NCI-H524 treated with DMSO at 0.1 percent for 48 hours (cell line): ENCODE measurements at places on chromosomes 6 and 20.
A peak's percentile ranks its signal among the peaks of the same experiment; 100 is the strongest.

- no peak for DNase-seq
Observed at GRCh38 chr20:1440024-1440423, 26.6 kb downstream of the NSFL1C start.

GRCh38 chr6:166351715-166352285 lies 9.5 kb upstream of the SFT2D1 start:
- no peak for DNase-seq

GRCh38 chr20:20224806-20225205 lies 143.1 kb upstream of the INSM1 start:
- DNase-seq: no peak

- no peak for DNase-seq
Observed at GRCh38 chr20:23048283-23049200, 930 bp downstream of the THBD start.

GRCh38 chr6:6682225-6682624 lies 93.7 kb downstream of the LY86 start:
- no peak for DNase-seq

- no peak for DNase-seq
Observed at GRCh38 chr20:47274401-47275108, 81.9 kb downstream of the ZMYND8 start.

GRCh38 chr6:4924661-4925271 lies 79.1 kb downstream of the RPP40 start:
- no peak for DNase-seq

- no peak for DNase-seq
Observed at GRCh38 chr20:25310268-25310920, 62.5 kb downstream of the PYGB start.

- peak; percentile 27 for DNase-seq
Observed at GRCh38 chr6:145814035-145814500, 527 bp downstream of the FBXO30 start.

DNA sequence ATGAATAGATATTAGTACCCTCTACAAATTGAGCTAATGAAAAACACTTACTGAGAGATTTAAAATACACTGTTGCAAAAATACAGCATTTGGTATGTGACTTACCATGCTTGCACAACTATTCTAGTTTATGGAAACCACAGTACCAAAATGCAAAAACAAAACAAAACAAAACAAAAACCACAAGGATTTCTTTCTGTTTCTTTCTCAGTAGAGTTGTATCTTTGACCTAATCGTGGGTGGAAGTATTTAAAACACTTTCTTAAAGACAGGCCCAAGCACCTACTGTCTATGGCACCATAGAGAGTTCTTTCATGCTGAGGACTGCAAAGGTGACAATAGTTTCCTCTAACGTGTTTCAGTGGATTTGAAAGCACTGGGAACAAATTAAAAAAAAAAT lies 95.3 kb upstream of the C6orf118 start:
- DNase-seq: no peak

- no peak for DNase-seq
Observed at GRCh38 chr6:169780571-169781091, 29.2 kb downstream of the ERMARD start.

DNA sequence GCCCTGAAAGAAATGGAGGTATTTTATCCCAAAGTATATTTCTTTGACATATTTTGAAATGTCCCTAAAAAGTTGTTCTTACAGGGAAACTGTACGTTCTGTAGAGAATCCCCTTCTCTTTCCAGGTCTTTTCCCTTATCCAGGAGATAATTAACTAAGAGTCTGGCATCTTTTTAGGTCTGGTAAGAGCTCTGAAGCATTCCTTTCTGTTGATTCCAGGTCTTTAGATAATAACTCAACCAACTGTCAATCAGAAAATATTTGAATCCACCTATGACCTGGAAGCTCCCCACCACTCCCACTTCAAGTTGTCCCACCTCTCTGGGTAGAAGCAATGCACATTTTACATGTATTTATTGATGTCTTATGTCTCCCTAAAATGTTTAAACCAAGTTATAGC lies 26.0 kb upstream of the CENPW start:
- no peak for DNase-seq

DNA sequence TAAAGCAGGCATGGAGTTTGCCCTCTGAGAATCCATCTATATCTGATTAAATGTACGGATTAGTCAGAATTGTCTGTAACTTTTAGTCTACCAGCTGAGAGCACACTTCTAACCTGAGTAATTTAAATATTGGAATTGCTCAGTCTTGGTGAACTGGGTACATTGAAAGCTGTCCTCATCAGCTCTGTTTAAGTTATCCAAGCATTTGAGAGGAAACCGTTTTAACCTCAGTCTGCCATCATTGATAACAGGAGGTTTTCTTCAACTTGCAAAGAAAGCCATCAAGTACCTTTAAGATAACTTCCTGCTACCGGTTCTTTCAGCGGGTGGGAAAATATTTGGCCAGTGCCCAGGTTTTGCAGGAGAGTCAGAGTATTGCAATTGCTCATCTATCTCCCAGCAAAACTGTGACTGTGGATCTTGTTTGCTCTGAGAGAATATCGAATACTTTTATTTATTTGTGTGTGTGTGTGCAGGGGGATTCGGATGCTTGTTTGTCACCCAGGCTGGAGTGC lies 31.1 kb upstream of the F13A1 start:
- DNase-seq: no peak

GRCh38 chr6:101779051-101779844 lies 385.7 kb downstream of the GRIK2 start:
- no peak for DNase-seq

DNA sequence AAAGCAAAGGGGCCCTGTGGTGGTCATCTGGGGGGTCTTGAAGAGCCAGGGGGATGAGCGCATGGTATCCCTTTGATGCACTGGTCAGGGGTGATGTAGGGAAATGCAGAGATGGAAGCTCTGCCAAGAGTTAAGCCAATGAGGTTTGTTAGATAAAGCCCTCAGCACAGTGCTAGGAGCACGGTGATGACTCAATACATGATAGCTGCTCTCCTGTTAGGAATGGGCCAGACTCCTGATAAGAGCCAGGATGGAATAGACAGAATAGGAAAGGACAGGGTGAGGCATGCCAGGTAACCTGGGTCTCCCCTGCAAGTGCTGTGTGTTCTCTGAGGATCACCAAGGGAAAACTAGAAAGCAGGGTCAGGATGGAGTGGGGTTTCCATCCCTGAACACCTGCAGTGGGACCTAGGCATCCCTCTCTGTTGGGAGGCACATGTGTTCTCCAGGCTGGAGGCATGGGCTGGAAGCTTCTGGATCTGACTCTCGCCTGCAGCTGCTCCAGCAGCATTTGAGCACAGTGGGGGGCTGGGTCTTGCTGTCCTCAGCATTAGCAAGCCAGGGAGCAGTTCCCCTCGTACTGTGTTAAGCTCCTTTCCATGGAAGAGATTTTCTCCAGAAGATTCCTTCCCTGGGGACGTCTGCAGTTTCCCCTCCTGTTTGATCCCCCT lies 71.8 kb upstream of the TIAM2 start:
- no peak for DNase-seq

DNA sequence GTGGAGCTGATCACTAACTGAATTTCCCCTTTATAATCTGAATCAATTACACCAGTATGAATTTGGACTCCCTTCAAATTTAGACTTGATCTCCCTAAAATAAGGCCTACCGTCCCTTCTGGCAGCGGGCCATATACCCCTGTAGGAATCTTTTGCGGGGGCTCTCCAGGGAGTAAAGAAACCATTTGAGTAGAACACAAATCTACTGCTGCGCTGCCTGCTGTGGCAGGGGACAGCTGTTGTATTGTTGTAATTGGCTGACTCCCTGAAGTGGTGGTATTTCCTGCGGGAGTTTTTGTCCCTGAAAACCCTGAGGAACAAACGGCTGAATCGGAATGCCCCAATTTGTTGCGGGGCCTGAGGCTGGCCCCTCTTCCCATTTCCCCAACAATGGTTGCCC lies 16.0 kb upstream of the PTCRA start:
- no peak for DNase-seq

DNA sequence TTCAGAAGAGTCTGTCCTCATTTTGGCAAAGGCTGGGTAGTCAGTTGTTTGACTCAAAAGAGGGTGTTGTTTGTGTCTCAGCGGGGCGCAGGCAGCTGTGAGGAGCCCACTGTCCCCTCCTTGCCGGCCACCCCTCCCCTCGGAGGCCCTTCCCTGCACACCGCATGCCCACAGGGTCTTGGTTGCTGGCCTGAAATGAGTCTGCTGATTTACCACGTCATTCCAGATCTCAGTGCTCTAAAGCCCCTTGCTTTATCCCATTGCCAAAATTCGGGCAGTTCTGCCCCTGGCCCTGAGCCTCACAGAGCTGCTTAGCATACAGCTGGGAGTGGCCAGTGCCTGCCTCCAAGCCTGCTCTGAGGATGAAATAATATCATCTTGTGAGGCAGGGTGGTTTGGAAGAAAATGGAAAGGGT lies 220.7 kb downstream of the UST start:
- DNase-seq: no peak

DNA sequence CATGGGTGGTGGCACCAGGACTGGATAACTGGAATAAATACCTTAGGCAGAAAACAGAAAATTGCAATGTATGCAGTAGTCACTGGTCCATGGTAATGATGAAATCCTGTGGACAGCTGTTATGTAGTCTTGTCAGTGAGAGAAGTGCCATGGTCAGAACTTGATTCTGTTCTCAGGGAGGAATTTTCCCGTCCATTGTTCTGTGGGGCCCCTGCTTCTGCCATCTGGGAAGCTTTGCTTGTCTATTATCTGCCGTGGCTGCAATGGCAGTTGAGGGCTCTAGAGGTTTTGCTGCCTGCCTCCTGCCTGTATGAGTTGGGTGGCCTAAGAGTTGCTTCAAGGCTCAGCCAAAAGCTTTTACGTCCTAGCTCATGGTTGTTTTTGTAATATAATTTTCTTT lies 126.8 kb upstream of the SLC35B3 start:
- DNase-seq: no peak

DNA sequence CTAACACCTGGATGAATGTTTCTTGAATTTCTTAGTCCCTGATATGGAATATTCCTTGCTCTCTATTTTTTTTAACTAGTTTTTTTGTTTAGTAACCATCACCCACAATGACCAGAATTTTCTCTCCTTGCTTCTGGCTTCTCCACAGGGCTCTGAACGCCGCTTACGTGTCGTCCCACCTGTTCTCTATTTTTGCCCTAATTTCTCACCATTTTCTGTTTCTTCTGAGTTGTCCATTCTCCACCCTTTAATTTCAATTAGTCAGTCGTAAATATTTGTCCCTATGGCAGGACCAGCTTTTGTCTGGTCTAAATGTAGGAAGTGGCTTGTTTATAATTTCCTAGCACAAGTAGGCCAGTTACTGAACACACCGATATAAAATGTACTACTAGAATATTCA lies 52.3 kb downstream of the PLCB4 start:
- no peak for DNase-seq

- no peak for DNase-seq
Observed at GRCh38 chr20:34771680-34772081, 53.8 kb downstream of the NCOA6 start.

DNA sequence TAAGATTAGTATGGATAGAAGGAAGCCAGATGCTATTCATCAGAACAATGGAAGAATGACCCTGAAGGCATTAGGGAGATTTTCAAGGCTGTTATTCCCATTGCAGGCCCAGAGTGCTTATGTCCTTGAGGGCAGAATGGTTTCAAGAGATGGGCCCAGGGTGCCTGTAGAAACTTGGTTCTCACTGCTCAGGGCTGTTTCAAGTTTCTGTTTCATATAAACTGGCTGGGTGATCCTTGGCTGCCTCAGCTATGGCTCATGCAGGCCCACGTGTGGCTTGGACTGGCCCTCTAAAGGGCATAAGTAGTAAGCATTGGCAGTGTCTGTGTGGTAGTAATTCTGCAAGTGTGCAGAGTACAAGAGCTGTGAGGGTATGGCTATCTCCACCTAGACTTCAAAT lies 540.9 kb upstream of the MAN1A1 start:
- DNase-seq: no peak

GRCh38 chr6:169420912-169421543 lies 167.4 kb upstream of the THBS2 start:
- DNase-seq: no peak

DNA sequence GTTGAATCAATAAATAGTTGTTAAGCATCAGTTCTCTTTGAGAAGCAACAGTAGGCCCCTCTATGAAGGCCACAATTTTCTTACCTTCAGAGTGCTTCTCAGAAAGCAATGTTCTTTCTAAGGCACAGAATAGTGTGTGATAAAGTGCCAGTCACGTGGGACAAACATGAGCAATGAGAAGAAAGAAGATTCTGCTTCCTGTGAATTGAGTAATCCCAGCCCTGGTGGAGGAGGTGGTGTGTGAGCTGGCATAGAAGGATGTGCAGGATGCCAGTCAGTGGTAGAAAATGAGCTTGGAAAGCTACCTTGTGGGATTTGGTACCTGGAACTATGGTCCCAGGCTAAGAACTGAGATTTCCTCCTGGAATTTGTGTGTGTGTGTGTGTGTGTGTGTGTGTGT lies 21.7 kb downstream of the KIZ start:
- DNase-seq: no peak

GRCh38 chr6:87029711-87030314 lies 65.1 kb downstream of the CGA start:
- DNase-seq: peak; percentile 12

DNA sequence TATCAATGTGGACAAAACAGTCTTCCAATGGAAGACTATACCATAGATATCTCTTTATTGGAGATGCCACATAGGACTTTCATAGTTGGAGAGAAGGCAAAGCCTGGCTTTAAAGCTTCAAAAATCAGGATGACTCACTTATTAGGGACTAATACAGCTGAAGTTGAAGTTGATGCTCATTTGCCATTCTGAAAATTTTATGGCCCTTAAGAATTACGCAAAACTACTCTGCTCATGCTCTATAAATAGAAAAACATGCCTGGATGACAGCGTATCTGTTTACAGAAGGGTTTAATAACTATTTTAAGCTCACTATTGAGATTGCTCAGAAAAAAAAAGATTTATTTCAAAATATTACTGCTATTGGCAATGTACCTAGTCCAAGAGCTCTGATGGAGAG lies 155.5 kb upstream of the DST start:
- no peak for DNase-seq

- DNase-seq: no peak
Observed at GRCh38 chr6:131917318-131917717, 33.9 kb downstream of the CCN2 start.

DNA sequence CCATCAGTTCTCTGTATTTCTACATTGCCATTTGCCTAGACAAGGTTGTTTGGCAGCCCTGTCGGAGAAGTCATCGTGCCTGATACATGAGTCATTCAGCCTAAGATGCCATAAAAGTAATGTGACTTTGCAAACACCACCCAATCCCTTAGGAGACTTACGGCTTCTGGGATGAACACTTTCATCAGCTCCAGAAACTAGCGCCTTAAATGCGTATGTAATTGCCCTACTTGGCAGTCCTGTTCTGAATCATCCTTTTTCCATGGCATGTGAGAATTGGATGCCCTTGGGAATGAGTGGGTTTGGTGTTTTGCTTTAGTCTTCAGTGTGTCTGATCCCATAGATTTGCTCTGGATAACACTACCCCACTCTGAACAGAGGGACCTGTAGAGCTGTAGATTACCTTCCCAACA lies 158.5 kb downstream of the SASH1 start:
- DNase-seq: no peak
